Stimulated activated CD8-positive, alpha-beta memory T cell treated with anti-CD3 and anti-CD28 coated beads, Interleukin-7, amount 100 ng/mL, for 1 hour (primary cell): ENCODE measurements at places on chromosomes 6 and 20.

GRCh38 chr20:40685349-40685748 is 3.7 kb downstream of the MAFB start:
- DNase-seq: no peak

DNA sequence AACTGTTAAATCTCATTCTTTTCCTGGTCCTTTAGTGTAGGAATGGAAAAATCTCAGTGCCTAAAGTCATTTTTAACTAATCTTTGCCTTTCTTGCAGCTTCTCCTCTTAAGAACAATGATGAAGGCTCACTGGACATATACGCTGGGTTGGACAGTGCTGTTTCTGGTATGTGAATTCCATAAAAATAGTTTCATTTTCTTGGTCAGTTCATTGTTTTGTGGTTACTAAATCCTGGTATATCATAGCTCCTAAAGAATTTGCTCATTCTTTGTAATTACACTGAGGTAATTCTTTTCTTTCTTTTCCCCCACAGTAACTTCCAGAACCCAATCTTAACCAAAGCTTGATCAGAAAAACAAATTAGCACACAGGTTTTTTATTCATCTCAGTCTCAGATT is 23.4 kb downstream of the CASP8AP2 start:
- DNase-seq: no peak

GRCh38 chr6:144197919-144198318 is 47.6 kb downstream of the STX11 start:
- no peak for DNase-seq

- no peak for DNase-seq
Measured at GRCh38 chr6:118719351-118720124, 68.1 kb upstream of the CEP85L start.
